ENCODE measurements at places on chromosomes 16 and 17. TPM values are rescaled to one million over a fixed set of nuclear protein-coding genes. Genes with fewer than 3 reads are reported as not detected.

DNA sequence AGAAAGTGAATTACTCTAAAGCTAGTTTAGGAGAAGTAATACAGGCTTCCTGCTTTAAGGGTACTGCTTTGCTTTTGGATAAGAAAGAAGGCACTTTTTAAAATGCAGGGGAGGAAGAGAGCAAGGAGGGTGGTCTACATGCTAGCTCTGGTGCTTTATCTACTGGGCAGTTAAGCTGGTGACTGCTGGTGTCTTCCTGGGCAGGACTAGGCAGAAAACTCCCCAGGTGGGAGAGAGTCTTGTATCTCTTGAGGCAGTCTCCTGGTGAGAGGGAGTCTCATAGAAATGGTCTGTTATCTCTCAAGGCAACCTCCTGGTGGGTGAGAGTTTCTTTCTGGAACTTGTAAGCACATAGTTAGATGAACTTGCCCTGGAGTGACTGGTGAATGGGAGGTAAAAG, 953.9 kb upstream of the GOT2 start:
- DNase-seq = no peak
- no peaks in the 10 kb centered on the region for H3K36me3 ChIP-seq
- no peaks in the 10 kb centered on the region for H3K27me3 ChIP-seq
- H3K4me1 ChIP-seq = no peaks in the 10 kb centered on the region
- no peak overlapping the region for H3K4me3 ChIP-seq

DNA sequence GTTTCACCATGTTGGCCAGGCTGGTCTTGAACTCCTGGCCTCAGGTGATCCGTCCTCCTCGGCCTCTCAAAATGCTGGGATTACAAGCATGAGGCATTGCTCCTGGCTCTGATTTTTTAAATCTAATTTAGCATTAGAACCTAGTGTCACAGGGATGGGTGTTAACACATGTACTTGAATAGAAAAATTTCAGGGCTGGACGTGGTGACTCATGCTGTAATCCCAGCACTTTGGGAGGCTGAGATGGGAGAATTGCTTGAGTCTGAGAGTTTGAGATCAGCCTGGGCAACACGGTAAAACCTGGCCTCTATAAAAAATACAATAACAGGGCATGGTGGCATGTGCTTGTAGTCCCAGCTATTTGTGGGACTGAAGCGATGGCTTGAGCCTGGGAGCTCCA, 6.0 kb upstream of the RNF135 start:
- no peaks in the 10 kb centered on the region for H3K27me3 ChIP-seq
- H3K4me1 ChIP-seq = no peaks in the 10 kb centered on the region
- no peak for DNase-seq
- no peak overlapping the region for H3K4me3 ChIP-seq

DNA sequence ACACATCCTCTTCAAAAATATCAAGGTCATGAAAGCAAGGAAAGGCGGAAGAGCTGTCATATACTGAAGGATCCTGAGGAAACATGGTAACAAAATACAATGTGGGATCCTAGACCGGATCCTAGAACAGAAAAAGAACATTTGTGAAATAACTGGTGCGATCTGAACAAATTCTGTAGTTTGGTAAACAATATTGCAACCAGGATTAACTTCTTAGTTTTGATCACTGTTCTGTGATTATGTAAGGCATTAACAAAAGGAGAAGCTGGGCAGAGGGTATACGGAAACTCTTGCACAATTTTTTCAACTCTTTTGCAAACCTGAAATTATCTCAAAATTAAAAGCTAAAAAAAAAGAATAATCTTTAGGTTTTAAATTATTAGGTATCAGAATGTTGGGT, 109.7 kb downstream of the TRIM37 start:
- peaks cover 3% of the 10 kb centered on the region for H3K4me1 ChIP-seq
- no peak for DNase-seq
- H3K27ac ChIP-seq = no peak overlapping the region
- no peaks in the 10 kb centered on the region for H3K27me3 ChIP-seq
- no peaks in the 10 kb centered on the region for H3K36me3 ChIP-seq
- H3K4me3 ChIP-seq = no peak overlapping the region

Gene ZNF174
- 15.6 TPM for total RNA-seq

- H3K4me1 ChIP-seq = peaks cover 93% of the 10 kb centered on the region
- no peaks in the 10 kb centered on the region for H3K27me3 ChIP-seq
- DNase-seq = no peak
- H3K4me3 ChIP-seq = peak overlapping the region; percentile 61
Observed at GRCh38 chr17:40068129-40068581, 5.4 kb downstream of the THRA start.

Gene TANC2
- 6.9 TPM for total RNA-seq

DNA sequence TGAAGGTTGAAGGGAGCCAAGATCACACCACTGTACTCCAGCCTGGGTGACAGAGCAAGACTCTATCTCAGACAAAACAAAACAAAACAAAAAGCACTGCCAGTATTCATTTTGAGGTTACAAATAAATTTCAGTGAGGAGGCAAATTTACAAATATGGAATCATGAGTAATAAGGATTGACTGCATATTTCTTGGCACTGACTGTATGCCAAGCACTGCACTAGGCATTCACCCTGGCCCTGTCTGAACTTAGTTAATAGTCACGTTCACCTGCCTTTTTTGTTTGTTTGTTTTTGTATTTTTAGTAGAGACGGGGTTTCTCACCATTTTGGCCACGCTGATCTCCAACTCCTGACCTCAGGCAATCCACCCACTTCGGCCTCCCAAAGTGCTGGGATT, 5.1 kb downstream of the LDAF1 start:
- H3K27me3 ChIP-seq = no peaks in the 10 kb centered on the region
- no peak for DNase-seq
- no peaks in the 10 kb centered on the region for H3K36me3 ChIP-seq
- no peak overlapping the region for H3K4me3 ChIP-seq
- peaks cover 37% of the 10 kb centered on the region for H3K4me1 ChIP-seq

DNA sequence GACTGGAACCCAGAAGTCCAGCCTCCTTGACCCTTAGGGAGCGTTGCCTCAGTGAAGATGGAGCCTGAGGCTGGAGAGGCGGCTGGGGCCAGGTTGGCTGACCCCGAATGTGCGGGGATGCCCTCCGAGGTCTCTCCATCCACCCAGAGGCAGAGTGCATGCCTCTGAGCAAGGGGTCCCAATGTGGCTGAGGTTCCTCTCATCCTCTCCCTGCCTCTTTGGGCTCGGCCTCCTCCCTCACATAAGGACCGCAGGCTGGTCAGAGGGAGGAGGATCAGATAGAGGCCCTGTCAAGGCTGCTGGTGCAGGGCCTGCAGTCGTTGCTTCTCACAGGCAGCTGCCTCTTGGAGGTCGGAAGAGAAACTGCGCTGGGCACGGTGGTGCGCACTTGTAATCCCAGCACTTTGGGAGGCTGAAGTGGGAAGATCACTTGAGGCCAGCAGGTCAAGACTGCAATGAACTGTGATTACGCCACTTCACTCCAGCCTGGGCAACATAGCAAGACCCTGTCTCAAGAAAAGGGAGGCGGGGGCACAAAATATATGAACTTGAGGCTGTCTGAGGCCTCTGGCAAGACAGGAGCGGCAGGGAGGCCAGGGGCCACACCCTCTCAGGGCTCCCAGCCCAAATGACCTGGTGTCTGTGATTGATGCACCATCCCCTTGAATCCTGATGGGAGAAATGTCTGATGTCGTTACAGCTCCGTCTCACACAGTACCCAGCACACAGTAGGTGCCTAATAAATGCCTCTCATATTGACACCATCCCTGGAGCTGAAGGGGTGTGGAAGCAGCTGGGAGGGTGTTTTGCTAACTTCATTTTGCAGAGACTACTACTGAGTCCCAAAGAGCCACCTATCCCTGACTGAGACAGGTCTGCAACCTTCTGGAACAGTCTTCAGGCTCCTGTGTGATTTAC, 220.1 kb upstream of the GSE1 start:
- no peaks in the 10 kb centered on the region for H3K36me3 ChIP-seq
- no peak overlapping the region for H3K4me3 ChIP-seq
- peaks cover 15% of the 10 kb centered on the region for H3K4me1 ChIP-seq
- H3K27me3 ChIP-seq = no peaks in the 10 kb centered on the region
- DNase-seq = no peak

DNA sequence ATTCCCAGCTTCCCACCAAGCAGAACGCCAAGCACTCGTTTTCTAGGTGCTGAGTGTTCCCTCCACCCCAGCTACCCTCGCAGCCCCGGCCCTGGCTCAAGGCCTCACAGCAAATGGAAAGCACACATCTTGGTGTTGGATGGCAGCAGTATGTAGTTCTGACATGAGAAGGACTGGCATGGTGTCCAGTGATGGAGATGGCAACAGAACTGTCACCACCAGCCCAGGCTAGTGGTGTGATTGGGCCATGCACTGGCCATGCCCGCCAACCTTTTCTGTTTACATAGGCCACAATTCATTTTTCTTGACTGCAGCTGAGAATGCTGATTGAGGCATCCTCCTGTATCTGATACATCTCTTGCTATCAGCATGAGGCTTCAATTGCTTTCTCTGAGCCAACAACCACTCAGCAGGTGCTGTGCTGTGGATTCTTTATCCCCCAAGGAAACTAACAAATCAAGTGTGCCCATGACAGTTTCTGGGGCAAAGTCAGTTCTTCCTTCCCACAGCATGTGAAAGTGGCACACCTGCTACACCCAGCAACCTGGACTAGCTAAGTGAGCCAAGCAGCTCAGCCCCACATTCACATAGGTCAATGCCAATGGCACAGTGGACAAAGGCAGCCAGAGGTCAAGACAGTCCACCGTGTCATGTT, 3.8 kb downstream of the SLC12A4 start:
- H3K36me3 ChIP-seq = no peaks in the 10 kb centered on the region
- no peak for DNase-seq
- no peak overlapping the region for H3K4me3 ChIP-seq
- H3K4me1 ChIP-seq = peaks cover 84% of the 10 kb centered on the region
- H3K27ac ChIP-seq = peak overlapping the region; percentile 88
- no peaks in the 10 kb centered on the region for H3K27me3 ChIP-seq

DNA sequence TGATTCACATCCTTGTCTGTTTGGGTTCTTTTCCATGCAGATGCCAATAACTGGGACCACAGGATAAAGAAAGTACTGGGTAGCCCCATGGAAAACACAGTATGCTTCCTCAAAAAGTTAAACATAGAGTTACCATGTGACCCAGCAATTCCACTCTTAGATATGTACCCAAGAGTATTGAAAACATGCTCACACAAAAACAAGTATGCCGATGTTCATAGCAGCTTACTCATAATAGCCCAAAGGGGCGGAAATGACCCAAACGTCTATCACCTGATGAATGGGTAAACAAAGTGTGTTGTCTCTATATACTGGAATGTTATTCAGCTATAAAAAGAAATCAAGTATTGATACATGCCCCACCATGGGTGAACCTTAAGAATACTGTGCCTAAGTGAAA, 55.4 kb downstream of the CYB5B start:
- peaks cover 17% of the 10 kb centered on the region for H3K4me1 ChIP-seq
- H3K4me3 ChIP-seq = no peak overlapping the region
- no peaks in the 10 kb centered on the region for H3K36me3 ChIP-seq
- H3K27me3 ChIP-seq = no peaks in the 10 kb centered on the region

- DNase-seq = no peak
- no peaks in the 10 kb centered on the region for H3K4me1 ChIP-seq
- H3K27me3 ChIP-seq = no peaks in the 10 kb centered on the region
- no peak overlapping the region for H3K4me3 ChIP-seq
- H3K36me3 ChIP-seq = no peaks in the 10 kb centered on the region
- H3K27ac ChIP-seq = no peak overlapping the region
Observed at GRCh38 chr16:49369651-49370611, 3.7 kb upstream of the C16orf78 start.

Gene AMZ2
- 86.9 TPM for total RNA-seq

Gene DPEP2
- total RNA-seq = not detected

DNA sequence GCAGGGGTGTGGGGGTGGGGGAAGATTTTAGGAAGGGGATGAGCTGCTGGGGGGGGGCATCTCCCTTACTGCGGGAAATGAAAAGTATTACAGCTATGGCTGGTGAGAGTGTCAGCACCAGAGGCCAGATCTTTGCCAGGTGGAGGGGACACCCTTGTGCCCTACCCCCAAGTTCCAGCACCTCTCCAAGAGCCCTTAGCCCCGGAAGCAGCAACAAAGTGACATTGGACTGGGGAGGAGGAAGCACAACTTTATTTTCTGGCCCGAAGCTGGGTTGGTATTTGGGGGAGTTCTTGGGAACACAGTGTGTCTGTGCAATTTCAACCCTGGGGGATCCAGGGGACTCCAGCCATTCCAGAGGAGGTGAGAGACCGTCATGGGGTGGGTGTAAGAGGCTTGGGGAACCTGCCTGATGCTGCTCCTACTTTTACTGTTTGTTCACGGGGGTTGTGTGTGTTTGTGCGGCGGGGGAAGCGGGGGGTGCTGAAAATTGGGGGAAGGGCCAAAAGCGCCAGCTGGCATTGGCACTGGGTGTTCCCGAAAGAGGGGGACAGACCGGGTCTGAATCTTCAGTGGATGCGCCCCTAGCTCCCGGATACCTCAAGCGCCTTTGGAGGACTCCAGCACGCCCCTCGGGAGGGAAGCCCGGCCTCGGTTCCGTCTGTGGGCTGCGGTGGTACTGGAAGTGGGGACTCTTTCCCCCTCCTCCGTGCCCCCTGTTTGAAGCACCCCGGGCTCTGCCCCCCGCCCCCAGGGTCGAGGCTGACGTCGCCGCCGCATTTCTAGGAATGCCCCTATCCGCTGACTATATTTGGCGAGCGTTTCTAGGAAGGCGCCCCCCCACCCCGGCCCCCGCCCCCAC, 230.3 kb downstream of the MRTFB start:
- no peaks in the 10 kb centered on the region for H3K27me3 ChIP-seq
- peak; percentile 53 for DNase-seq
- H3K27ac ChIP-seq = peak overlapping the region; percentile 98
- H3K36me3 ChIP-seq = no peaks in the 10 kb centered on the region
- peaks cover 23% of the 10 kb centered on the region for H3K4me1 ChIP-seq

Gene VTN
- not detected for total RNA-seq

Gene CRHR1
- total RNA-seq = not detected

- no peak overlapping the region for H3K27ac ChIP-seq
- no peaks in the 10 kb centered on the region for H3K36me3 ChIP-seq
- H3K27me3 ChIP-seq = no peaks in the 10 kb centered on the region
- H3K4me1 ChIP-seq = peaks cover 5% of the 10 kb centered on the region
- DNase-seq = no peak
- no peak overlapping the region for H3K4me3 ChIP-seq
Observed at GRCh38 chr16:4301968-4302367, 13.9 kb upstream of the GLIS2 start.

Gene NPIPA5
- 12.5 TPM for total RNA-seq

DNA sequence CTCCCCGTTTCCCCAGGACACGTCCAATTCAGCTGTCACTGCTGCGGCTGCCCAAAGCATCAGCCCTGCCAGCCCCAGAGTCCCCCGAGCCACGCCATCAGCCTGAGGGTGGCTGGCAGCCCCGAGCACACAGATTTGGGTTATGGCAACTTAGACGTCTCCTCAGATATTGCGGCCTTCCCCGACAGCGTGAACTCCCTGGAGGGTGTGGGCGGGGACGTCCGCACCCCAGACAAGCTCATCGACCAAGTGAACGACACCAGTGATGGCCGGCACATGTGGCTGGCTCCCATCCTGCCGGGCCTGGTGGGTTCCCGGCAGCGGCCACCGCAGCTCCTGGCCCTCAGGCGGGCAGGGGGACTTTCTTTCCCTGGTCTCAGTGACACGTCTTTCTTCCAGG, 224.8 kb downstream of the KATNIP start:
- H3K27me3 ChIP-seq = no peaks in the 10 kb centered on the region
- H3K4me3 ChIP-seq = no peak overlapping the region
- H3K4me1 ChIP-seq = no peaks in the 10 kb centered on the region

Gene OTOP2
- 0.19 TPM for total RNA-seq

Gene ETV4
- not detected for total RNA-seq

- no peaks in the 10 kb centered on the region for H3K36me3 ChIP-seq
- H3K4me3 ChIP-seq = no peak overlapping the region
- H3K27ac ChIP-seq = no peak overlapping the region
- H3K4me1 ChIP-seq = no peaks in the 10 kb centered on the region
- DNase-seq = no peak
Observed at GRCh38 chr16:64184156-64184555, 937.7 kb downstream of the CDH11 start.

GRCh38 chr16:30053376-30054015, 12.1 kb upstream of the ALDOA start:
- no peaks in the 10 kb centered on the region for H3K27me3 ChIP-seq
- no peaks in the 10 kb centered on the region for H3K36me3 ChIP-seq
- H3K4me3 ChIP-seq = peak overlapping the region; percentile 57
- peaks cover 7% of the 10 kb centered on the region for H3K4me1 ChIP-seq

Gene MT1F
- not detected for total RNA-seq

Data from gastrocnemius medialis (tissue), 4 donors.